ENCODE measurements at places on chromosomes 1 and 21. TPM values are rescaled to one million over a fixed set of nuclear protein-coding genes. Genes with fewer than 3 reads are reported as not detected.

GRCh38 chr1:109307274-109308021 is 637 bp upstream of the MYBPHL start:
- DNase-seq, result no peak

DNA sequence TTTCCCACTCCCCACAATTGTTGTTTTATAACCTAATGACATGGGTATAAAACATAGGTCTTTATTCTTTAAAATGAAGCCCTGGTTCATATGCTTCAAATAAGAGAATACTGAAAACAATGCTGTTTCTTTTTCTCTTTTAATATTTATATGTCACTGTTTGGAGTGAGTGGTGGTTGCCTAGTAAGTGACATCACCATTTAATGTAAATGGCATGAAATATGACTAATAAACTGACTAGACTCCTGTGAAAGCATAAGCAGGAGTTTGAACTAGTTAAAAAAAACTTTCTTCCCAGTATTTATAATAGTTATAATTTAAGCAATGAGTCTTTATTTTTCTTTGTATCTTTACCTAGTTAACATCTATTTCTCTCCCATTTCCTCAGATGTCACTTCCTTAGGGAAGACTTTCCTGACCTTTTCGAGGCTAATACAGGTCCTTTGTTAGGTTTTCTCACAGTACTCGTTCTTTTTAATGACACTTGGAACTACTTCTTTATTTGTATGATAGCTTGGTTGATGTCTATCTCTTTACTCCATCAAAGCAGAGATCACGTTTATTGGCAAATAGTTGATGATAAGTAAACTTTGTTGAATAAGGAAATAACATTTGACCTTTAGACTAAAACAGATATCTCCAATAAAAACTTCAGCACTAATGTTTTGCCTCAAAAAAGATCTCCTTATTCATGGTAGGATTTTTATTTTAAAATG is 105.4 kb upstream of the PDC start:
- DNase-seq, result no peak

DNA sequence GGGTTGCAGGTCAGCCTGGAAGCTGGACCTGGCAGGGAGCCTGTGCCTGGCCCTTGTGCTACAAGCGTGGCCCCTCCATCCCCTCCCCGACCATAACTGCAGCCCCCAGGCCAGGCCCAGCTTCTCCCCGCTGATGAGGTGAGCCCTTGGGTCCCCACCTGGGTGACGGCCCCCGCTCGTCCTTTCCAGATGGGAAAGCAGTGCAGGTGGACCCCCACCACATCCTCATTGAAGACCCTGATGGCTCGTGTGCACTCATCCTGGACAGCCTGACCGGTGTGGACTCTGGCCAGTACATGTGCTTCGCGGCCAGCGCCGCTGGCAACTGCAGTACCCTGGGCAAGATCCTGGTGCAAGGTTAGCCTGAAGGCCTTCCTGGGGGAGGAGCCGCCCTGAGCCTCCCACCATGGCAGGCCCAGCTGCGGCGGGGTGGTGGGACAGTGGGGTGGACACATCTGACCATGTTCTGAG is 56.9 kb downstream of the TRIM11 start:
- DNase-seq, result no peak

RNF186 gene
- not detected for total RNA-seq

DNA sequence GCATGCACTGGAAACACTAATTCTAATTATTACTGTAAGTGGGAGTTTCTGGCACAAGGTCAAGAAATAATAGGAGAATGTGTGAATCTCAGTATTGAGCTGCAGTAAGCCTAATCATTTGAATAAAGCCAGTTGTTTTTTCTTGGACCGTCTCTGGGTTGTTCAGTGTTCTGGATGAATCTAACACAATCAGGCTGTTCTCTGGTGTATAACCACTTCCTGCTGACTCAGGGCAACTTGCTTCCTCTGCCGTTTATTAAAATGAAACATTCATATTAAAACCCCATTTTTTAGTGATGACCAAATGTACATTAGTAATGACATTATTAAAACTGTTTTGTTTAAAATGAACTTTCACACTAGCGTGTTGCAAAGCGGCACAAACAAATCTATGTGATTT is 273.1 kb upstream of the SNX7 start:
- DNase-seq, result peak; percentile 43

DNA sequence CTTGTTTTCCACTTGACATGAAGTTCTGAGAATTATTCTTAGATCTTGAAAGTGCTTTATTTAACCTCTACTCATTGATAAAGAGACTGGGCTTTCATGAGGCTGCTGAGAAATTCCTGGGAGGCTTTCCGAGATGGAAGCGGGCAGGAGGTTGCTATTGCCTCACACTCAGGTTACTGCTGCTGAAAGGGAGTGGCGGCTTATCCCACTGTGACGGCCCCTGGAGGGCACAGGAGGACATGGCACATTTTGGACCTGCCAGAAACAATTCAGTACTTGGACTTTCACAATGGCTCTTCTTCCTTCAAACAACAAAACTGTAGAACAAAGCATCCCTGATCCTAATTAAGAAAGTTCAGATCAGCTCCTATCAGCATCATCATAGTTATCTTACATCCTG is 16.2 kb upstream of the MARK1 start:
- DNase-seq, result peak; percentile 90

SLAMF7 gene
- total RNA-seq, result 8.6 TPM

GRCh38 chr21:37146320-37147235 is 73.5 kb downstream of the TTC3 start:
- DNase-seq, result no peak

GBP7 gene
- not detected for total RNA-seq

GRCh38 chr1:202227053-202227672 is 33.6 kb downstream of the LGR6 start:
- no peak for DNase-seq

DNA sequence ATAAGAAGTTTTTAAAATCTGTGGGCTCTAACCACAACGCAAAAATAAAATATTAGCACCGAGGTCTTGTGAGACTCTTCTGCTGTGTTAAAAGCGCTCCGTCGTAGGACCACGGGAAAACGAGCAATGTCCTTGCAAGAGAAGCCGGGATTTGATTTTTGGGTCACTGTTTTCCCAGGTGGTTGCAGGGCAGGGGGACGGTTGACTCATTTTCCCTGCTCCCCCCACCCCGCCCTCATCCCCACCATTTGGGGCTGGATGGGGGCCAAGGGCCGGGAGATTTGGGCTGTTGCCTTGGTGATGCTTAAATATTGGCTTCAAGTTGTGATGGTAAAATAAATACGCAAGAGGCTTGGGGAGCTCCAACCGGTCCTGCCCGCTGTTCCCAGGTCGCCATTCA is 67.6 kb upstream of the SLC25A33 start:
- no peak for DNase-seq

ATP5PF gene
- 143 TPM for total RNA-seq

GRCh38 chr1:47582891-47583608 is 145.2 kb downstream of the FOXD2 start:
- peak; percentile 21 for DNase-seq

C1orf116 gene
- 35.5 TPM for total RNA-seq

GRCh38 chr21:35153671-35154070 is 104.6 kb upstream of the RUNX1 start:
- DNase-seq, result no peak

DNA sequence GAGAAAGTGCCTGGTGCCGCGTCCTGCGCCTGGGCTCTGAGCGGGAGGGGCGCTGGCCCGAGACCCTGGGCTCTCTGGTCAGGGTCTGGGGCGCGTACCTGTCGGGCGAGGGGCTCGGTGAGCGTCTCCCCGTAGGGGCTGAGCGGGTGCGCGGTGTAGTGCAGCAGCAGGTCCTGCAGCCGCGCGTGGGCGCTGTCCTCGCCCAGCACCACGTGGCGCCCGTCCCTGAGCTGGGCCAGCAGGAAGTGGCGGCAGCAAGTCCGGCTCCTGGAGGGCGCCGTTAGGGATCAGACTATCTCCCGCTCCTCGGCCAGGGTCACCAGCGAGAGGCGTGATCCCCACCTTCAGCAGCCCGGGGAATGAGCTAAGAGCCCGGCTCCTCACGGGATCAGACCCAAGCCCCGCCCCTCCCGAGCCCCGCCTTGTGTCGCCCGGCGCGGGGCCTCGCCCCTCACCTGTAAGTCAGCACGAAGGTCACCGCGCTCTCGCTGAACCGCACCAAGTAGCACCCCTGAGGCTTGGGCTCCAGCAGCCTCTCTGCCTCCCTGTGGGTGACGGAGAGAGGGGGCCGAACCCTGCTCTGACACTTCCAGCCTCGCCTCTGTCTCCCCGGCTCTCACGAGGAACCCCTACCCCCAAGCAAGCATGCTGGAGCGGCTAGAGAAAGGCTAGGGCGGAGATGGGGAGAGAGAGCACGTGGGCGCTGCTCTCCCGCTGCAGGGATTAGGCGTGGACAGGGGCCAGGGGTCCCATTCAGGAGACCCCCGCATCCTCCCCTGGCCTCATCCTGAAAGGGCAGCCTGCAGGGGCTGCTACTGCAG is 2.7 kb downstream of the SH2D2A start:
- peak; percentile 65 for DNase-seq

- no peak for DNase-seq
Measured at GRCh38 chr1:53505401-53505800, 46.2 kb downstream of the DMRTB1 start.

KCNJ6 gene
- total RNA-seq, result 0.28 TPM

GRCh38 chr1:197922070-197922390 is 4.9 kb downstream of the LHX9 start:
- no peak for DNase-seq

CD101 gene
- total RNA-seq, result 0.42 TPM

- DNase-seq, result peak; percentile 33
Measured at GRCh38 chr1:162756523-162756922, 34.0 kb upstream of the HSD17B7 start.

DNA sequence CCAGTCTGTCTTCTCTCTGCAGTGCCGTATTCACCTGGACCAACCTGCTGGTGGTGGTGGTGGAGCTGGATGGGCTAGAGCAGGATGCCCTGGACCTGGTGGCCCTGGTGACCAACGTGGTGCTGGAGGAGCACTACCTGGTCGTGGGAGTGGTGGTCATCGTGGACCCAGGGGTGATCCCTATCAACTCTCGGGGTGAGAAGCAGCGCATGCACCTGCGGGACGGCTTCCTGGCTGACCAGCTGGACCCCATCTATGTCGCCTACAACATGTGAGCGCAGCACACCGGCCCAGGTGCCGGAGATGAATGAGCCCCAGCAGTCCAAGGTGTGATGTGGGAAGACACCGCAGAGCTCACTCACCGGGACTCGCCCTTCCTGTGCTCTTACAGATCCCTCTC is 37.5 kb downstream of the S100B start:
- no peak for DNase-seq

GRCh38 chr1:200838676-200839445 is 33.9 kb upstream of the GPR25 start:
- no peak for DNase-seq

- DNase-seq, result no peak
Measured at GRCh38 chr1:239719642-239720258, 333.4 kb downstream of the CHRM3 start.

KRTAP19-3 gene
- total RNA-seq, result not detected

CRYBG2 gene
- 14.2 TPM for total RNA-seq

CACNA1E gene
- total RNA-seq, result 0.07 TPM

PTPN22 gene
- 0.89 TPM for total RNA-seq

GRCh38 chr1:59219916-59220315 is 77.0 kb upstream of the FGGY start:
- DNase-seq, result no peak

- DNase-seq, result no peak
Measured at GRCh38 chr1:198241553-198241952, 84.8 kb downstream of the NEK7 start.

MAP1LC3C gene
- total RNA-seq, result not detected

- DNase-seq, result no peak
Measured at GRCh38 chr1:82455342-82455741, 654.6 kb downstream of the ADGRL2 start.
